ENCODE measurements at places on chromosomes 11 and 22.
A peak's percentile ranks its signal among the peaks of the same experiment; 100 is the strongest.

GRCh38 chr22:38244106-38244505 is 28.7 kb downstream of the TMEM184B start:
- H3K4me3 ChIP-seq = no peak overlapping the region
- H3K27me3 ChIP-seq = no peaks in the 10 kb centered on the region
- H3K27ac ChIP-seq = no peak overlapping the region
- DNase-seq = no peak
- H3K36me3 ChIP-seq = peaks cover 45% of the 10 kb centered on the region

DNA sequence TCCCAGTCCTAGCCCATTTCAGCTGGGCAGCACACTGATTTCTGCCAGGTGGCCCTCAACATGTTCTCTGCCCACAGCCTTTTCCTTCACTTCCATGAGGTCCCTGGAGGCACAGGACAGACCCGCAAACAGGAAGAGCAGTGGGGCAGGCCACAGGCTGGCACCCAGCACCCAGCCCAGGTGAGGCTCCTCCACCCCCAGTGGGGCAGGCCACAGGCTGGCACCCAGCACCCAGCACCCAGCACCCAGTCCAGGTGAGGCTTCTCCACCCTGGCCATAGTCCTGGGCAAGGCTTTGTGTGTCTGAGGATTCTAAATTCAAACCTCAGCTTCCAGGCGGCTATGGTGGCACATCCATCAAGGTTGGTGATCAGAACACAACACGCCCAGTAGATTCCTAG is 1413.0 kb downstream of the BRD1 start:
- H3K27me3 ChIP-seq = peaks cover 45% of the 10 kb centered on the region
- no peaks in the 10 kb centered on the region for H3K36me3 ChIP-seq
- H3K4me3 ChIP-seq = no peak overlapping the region
- no peaks in the 10 kb centered on the region for H3K4me1 ChIP-seq
- no peak overlapping the region for H3K27ac ChIP-seq

DNA sequence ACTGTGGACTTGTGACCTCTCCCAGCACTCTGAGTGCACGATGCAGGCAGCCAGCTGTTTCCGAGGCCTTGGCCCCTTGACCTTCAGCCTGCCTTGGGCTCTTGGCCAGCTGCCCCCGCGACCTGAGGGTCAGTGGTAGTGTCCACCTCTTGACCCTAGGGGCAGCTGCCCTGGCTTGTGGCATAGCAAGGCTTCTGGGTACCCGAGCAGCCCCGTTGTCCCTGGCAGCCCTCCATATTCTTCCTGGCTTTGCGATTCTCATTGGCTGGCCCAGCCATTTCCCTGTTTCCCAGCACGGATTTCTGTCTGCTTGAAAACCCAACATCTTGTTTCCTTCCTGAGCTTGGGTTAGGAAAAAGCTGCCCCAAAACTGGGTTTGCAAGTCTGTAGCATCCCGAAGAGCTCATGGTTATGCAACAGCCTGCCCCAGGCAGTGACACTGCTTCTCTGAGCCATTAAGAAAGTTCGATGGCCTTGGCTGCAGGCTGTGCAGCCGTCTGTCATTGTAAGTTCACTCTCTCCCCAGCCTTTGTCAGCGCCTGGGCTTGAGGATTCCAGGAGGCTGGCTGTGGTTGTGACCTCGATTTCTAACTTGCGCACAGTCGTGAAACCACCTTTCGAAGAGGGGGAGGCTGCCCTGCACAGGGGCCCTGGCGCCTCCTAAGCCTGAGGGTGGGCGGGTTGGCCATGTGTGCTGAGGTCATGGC is 48.8 kb downstream of the FBLN1 start:
- peaks cover 7% of the 10 kb centered on the region for H3K36me3 ChIP-seq
- peak overlapping the region; percentile 88 for H3K27ac ChIP-seq
- H3K4me3 ChIP-seq = no peak overlapping the region

DNA sequence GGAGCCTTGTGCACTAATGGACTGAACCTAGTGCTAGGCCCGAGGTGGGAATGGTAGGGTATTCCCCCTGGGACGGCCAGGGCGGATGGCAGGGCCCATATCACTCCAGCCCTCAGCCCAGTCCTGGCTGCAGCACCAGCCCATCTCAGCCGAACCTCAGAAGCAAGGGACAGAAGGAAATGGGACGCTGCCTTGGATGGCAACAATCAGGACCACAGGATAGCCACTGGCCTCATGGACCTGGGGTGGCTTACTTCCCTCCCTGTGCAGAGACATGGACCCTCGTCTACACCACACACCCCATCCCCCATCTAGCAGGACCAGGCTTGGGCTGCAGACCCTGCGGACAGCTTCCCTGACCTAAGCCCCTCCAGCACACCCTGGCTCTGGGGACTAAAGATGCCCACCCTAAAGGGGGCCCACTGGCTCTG is 24.1 kb downstream of the ARVCF start:
- no peaks in the 10 kb centered on the region for H3K36me3 ChIP-seq
- no peak overlapping the region for H3K4me3 ChIP-seq
- peaks cover 72% of the 10 kb centered on the region for H3K4me1 ChIP-seq
- no peaks in the 10 kb centered on the region for H3K27me3 ChIP-seq

DNA sequence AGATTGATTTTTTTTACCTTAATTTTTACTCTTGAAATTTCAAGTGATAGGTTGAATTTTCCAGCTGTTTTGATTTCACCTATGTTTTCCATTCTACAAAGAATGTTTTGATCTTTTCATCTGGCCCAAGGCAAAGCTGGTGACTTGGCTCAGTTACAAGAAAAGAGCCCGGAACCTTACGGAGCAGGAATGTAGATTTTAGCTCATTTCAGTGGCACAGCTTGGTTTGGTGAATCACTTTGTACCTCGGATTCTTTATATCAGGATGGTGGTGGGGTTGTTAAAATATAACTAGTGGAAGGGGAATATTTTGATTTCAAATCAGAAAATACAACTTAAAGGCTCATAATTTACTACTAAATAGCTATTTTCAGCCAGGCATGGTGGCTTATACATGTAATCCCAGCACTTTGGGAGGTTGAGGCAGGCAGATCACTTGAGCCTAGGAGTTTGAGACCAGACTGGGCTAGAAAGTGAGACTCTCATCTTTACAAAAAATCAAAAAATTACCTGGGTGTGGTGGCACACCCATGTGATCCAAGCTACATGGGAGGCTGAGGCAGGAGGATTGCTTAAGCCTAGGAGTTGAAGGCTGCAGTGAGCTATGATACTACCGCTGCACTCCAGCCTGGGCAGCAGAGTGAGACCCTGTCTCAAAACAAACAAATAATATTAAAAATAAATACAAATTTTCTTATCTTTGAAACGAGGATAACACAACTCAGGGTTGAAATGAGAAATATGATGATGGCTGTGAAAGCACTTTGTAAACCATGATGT is 9.4 kb upstream of the GRIK4 start:
- H3K27ac ChIP-seq = no peak overlapping the region
- DNase-seq = no peak
- H3K4me3 ChIP-seq = no peak overlapping the region
- H3K36me3 ChIP-seq = no peaks in the 10 kb centered on the region

DNA sequence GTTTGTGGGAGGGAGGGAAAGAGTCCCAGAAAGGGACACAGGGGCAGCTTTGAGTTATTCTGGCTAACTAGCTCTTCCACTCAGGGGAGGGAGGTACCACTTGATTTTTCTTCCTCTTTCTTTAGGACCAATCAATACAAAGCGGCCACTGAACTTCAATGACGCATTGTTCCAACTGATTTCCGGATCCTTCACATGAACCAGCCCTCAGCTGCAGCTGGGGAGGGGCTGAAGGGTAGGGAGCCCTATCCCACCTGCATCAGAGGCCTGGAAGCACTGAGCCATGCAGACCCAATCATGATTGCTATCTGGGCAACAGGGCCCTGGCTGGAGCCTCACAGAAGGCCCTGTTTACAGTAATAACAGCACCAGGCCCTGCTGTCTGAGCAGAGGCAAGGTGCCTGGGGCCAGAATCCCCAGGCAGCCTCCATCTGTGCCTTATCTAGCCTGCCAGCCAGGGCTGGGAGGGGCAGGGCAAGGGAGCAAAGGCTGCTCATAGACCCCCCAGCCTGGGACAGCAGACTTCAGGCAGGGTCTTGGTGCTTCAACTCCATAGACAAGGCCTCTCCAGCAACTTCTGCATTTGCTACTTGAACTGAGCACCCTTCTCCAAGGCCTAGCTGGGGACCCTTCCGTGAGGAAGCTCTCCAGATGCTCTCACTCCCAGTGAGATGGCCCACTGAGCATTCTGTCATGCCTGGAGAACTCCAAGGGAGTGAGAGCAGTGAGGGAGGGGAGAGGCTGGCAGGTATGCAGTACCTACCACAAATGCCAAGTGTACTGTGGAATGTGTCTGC is 22.5 kb downstream of the CLPB start:
- DNase-seq = no peak
- peaks cover 45% of the 10 kb centered on the region for H3K4me1 ChIP-seq
- H3K27me3 ChIP-seq = no peaks in the 10 kb centered on the region
- H3K4me3 ChIP-seq = no peak overlapping the region
- H3K36me3 ChIP-seq = no peaks in the 10 kb centered on the region

DNA sequence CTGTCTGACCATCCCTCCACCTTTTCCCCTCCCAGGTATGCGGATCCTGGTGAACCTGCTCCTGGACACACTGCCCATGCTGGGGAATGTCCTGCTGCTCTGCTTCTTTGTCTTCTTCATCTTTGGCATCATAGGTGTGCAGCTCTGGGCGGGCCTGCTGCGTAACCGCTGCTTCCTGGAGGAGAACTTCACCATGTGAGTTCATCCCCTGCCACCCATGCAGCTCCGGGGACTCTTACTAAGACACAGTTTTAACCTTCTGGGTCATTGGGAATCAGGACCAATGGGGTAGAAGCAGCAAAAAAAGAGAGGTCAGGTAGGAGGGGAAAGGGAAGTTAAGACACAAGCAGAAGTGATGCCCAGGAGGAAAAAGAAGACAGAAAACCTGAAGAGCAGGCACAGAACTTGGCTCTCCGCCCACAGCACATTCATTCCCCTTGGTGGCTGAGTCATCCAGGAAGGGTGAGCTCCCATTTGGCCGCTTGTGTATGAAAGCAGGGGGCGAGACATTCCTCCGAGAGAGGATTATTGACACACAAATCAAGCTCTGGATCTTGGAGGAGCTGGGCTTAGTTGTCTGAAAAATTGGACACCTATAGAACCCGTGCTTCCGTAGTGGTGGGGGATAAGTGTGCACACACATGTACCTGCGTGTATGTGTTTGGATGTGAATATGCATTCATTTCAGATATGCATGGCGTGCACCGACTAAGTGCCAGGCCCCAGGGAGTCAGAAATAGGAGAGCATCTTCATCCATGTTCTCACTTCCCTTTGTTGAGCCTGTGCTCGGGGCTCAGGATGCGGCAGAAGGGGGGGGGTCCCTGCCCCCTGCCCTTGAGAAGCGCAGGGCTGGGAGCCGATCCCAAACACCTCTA is 64.2 kb downstream of the CACNA1I start:
- DNase-seq = no peak
- H3K27ac ChIP-seq = no peak overlapping the region
- no peaks in the 10 kb centered on the region for H3K36me3 ChIP-seq

GRCh38 chr11:85021058-85021457 is 606.1 kb downstream of the DLG2 start:
- no peaks in the 10 kb centered on the region for H3K4me1 ChIP-seq
- no peaks in the 10 kb centered on the region for H3K36me3 ChIP-seq
- DNase-seq = no peak
- no peak overlapping the region for H3K27ac ChIP-seq
- no peaks in the 10 kb centered on the region for H3K27me3 ChIP-seq

DNA sequence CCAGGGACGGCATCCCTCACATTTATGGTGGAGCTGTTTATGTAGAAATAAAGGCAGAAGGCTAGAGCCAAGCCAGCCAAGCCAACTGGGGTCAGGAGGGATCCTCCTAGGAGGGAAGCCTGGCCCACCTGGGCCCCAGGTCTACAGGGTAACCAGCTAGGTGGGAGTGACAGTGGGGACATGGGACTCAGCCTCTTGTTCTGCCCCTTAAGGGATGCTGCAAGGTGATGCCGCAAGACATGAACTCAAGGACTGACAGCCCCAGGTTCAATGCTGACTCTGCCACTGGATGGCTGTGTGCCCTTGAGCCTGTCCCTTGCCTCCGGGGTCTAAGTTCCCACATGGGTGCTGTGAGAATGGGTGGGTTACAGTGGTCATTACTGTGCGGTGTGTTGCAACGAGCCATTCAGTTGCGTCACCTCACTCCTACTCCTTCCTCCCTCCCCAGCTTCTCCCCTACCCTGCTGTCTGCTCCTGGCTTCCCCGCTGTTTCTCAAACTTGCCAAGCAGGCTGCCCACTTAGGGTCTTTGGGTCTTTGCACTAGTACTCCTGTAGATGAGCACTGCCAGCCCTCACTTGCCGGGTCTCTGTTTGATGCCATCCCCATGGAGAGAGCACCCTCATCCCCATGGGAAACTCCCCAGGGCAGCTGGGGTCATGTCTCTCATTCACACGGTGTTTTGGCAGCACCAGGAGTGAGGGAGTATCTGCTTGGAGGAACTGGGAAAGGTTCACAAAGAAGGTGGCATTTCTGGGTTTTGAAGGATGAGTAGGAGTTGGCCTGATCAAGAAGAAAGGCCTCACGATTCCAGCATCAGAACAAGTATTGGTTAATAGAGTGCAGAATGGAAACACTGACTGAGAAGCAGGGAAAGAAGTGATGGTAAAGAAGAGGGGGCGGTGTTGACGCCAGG is 43.0 kb upstream of the RTL6 start:
- H3K4me3 ChIP-seq = no peak overlapping the region
- no peaks in the 10 kb centered on the region for H3K36me3 ChIP-seq
- peaks cover 4% of the 10 kb centered on the region for H3K4me1 ChIP-seq
- H3K27me3 ChIP-seq = no peaks in the 10 kb centered on the region
- H3K27ac ChIP-seq = no peak overlapping the region

- DNase-seq = no peak
- H3K27me3 ChIP-seq = no peaks in the 10 kb centered on the region
- no peaks in the 10 kb centered on the region for H3K4me1 ChIP-seq
- no peak overlapping the region for H3K4me3 ChIP-seq
Observed at GRCh38 chr11:120245434-120245833, 5.5 kb downstream of the POU2F3 start.

- H3K27ac ChIP-seq = no peak overlapping the region
- no peaks in the 10 kb centered on the region for H3K4me1 ChIP-seq
- H3K27me3 ChIP-seq = no peaks in the 10 kb centered on the region
- H3K36me3 ChIP-seq = no peaks in the 10 kb centered on the region
- H3K4me3 ChIP-seq = no peak overlapping the region
- no peak for DNase-seq
Observed at GRCh38 chr11:127137771-127138280, 137.3 kb upstream of the KIRREL3 start.

DNA sequence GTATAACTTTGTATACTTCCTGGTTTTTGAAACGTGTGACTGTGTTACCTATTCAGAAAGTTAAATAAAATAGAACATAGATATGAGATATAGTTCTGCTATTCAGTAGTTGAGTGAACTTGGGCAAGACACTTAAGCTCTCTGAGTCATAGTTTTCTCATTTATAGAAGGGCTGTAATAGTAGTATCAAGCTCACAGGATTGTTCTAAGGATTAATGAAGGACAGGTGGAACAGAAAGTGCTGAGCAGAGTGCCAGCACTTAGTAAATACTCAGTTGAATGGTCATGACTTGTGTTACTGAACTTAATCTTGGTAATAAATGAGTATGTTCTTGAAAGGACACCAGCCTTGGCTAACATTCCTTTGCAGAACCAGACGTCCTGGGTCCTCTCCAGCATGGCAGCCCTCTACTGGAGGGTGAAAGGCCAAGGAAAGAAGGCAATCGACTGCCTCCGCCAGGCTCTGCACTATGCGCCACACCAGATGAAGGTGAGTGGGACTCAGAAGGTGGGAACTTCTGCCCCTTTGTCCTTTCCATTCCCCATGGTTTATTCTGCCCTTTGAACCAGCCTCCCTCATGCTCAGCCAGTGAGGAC is 131.2 kb downstream of the TTC17 start:
- no peaks in the 10 kb centered on the region for H3K27me3 ChIP-seq
- no peak overlapping the region for H3K4me3 ChIP-seq
- H3K27ac ChIP-seq = no peak overlapping the region
- DNase-seq = no peak

Data from esophagus muscularis mucosa (tissue), 4 donors.